ENCODE measurements at places on chromosomes 7 and 10.

DNA sequence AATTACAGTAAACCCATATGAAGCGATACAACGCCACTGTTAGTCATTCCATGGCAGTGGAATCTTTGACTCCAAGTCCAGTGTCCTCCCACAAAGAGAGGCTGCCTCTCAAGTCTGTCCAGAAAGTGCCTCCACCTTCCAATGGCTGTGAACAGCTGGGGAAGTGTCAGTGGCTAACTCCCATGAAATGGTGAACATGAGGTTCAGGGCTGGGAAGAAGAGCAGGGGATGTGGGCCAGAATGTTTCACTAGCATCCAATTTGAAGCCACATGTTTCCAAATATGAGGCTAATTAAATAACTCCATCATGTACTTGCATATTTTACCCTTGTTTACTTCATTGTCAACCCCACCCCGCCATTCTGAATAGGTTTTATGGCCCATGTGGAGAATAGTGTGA is 53.1 kb upstream of the CHST15 start:
- no peak for DNase-seq

GRCh38 chr10:101840741-101841453 is 2.7 kb downstream of the KCNIP2 start:
- DNase-seq, result peak; percentile 36

DNA sequence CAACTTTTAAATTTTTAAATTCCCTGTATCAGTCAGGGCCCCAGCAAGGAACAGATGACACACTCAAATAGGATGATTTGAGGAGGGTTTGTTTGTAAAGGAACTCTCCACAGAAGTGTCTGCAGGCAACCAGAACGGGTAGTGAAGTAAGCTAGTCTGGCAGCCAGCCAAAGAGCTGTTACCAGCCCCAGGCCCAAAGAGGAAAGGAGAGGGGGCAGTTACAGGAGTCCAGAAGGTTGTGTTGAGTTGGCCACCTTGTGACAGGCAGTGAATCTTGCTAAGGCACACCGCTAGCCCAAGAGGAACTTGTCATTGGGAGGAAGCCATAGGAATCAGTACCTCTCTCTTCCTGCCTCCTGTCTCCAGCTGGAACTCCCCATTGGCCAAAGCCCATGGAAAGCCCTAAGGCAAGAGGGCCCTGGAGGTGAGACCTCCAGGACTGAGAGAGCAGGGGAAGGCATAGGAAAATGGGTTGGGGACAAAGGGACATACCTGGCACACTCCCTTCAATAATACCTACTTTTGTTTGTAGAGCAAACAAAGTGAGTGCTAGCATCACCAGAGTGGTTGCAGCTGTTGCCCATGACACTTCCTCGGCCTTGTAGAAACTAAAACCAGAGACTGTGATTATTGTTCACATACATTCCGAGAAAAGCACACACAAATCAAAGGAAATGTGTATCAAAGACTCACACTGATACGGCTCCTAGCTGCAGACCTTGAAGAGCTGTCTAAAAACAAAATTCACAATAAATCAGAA is 25.4 kb upstream of the GATAD1 start:
- no peak for DNase-seq

GRCh38 chr10:33035411-33035810 is 77.4 kb upstream of the ITGB1 start:
- no peak for DNase-seq

DNA sequence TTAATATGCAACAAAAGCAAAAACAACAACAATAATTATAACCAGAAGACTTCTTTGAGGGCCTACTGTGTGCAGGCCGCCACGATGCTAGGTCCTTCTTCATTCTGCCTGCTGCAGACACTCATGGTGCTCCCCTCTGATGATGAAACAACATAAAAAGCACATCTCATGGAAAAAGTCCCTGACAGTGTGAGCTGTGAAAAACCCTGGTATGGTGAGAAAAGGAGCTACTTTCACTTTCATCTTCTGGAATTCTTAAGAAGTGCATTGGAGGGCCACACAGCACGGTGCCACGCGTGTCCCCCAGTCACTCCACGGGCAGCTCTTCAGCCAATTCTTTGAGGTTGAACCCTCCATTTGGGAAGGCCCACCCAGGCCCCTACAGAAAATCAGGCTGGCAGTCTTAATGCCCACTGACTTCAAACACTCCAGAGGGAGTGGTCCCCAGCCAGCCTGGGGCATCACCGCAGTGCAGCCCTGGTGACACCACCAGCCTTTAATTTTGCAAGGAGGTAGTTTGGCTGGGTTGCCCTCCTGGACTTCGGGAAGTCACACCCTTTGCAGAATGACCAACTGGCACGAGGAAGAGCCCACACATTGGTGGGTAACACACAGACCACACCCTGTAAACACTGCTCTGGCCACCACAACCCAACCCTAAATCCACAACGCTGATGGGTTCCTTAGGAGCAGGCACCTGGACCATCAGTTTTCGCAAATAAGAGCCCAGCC is 7.7 kb downstream of the KCNMA1 start:
- no peak for DNase-seq

All from stimulated activated CD4-positive, alpha-beta T cell treated with anti-CD3 and anti-CD28 coated beads, Interleukin-1b, Interleukin-23, amount 100 ng/mL, for 1 hour (primary cell).